ENCODE measurements at places on chromosomes 6 and 20.
A peak's percentile ranks its signal among the peaks of the same experiment; 100 is the strongest.

GRCh38 chr6:17865798-17866725 is 121.4 kb downstream of the KIF13A start:
- peak; percentile 98 for DNase-seq

DNA sequence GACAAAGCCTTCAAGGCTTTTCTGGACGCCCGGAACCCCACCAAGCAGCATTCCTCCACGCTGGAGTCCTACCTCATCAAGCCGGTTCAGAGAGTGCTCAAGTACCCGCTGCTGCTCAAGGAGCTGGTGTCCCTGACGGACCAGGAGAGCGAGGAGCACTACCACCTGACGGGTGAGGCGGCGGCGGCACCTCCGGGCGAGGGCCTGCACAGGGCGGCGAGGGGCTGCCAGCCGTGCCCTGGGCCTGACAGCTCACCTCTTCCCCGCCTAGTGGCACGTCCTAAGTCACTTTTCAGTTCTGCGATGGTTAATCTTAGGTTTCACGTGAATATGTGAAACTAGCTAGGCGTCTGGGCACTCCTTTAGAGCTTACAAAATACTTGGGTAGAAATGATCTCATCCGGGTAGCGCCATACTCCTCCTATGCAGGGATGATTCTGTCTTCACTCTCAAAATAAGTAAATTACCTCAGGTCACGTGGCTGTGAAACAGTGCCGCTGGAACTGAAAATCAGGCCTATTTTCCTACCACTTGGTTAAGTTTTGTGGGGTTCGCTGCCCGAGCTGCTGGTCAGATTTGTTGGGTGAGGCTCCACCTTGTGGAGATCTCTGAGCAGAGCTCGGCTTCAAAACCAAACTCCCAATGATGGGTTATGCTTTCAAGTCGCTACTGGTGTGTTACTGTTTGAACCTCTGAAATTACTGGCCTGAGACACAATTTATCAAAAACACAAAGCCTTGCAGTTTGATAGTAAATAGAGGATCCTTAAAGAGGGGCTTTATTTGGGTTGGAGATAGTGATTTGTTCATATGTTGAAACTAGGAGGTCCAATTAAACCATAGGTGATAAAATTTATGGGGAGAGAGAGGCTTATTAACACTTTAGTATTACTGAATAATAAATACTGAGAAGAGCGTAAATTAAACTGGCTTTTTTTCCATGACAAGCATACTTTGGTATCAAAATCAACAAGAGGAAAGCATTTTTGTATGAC is 15.5 kb upstream of the CLDN20 start:
- peak; percentile 79 for DNase-seq

DNA sequence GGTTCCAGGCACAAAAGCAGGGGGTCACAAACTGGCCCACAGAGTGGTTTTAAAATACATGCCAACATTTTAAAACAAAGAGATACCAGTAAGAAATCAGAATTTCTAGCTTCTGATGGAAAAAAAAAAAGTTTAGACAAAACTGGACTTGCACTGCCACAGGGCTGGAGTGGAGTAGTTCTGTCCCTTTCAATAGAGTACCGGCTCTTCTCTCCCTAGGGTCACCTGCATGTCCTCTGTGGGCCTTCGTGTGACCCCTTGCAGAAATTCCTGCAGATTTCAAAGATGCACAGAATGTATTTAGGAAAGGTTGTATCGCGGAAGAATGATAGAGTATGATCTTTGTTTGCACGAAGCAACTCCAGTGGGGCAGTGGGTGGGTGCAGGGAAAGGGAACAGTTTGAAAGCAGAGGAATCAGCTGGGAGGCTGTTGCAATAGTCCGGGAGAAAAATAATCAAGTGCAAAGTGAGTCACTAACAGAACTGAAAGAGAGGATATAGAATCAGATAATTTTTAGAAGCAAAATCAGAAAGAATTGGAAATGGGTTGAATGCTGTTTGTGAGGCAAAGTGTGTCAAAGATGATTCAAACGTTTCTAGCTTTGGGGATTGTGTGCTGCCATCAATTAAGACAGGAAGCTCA is 97.3 kb upstream of the STXBP5 start:
- DNase-seq: peak; percentile 30

- DNase-seq: peak; percentile 11
These were observed 927 bp upstream of the MANEA start for GRCh38 chr6:95576218-95576997.

- no peak for DNase-seq
These were observed 11.3 kb downstream of the CST7 start for GRCh38 chr20:24960302-24960801.

DNA sequence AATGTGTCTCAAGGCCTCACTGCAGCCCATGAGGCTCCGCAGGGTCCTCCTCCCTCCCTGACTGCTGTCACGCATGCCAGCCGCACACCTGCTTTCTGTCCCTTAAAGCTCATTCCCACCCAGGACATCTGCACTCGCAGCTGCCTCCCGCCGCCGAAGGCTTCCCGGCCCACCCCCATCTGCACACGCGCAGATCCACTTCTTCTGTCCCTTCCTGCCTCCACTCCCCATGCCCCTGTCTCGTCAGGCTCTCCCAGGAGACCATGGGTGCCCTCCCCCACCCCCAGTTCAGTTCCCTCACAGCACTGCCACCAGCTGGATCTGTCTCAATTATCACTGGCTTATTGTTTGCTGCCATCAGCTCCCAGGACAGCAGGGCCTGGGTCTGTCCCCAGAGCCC is 63.0 kb downstream of the RIPOR3 start:
- DNase-seq: no peak

GRCh38 chr20:24438331-24438730 is 31.1 kb upstream of the SYNDIG1 start:
- no peak for DNase-seq

DNA sequence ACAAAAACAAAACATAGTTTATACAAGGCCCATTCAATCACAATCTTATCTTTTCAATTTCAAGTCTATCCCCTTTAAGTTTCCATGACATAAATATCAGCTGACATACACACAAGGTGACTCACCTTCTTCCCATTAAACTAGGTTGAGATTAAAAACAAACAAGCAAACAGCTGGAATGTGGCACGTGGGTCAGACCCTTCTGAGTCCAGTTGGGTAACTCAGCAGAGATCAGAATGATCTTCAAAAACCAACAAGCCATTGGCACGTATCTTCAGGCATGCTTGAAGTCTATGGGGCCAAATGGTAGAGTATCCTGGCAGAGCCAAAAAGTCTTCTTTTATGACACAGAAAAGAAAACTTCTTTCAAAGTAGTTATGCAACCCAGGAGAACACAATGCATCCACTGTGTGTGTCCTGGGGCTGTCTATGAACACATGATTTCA is 603.5 kb upstream of the CITED2 start:
- peak; percentile 80 for DNase-seq

DNA sequence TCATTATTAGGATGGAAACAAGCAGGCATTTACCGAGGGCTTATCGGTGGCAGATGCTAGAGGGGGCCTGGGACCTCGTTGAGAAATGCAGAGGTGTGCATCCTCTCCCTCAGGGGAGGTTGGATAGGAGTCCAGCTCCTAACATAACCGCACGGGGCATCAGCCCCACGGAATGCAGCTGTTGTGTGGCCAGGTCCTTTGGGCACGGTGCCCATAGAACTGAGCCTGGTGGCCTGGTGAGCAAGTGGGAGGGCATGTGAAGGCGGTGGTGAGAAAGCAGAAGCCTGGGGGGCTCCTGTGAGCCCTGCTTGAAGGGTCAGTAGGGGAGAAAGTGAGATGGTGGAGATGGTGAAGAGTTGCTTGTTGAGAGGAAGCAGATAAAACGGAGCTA is 143.7 kb downstream of the CDH26 start:
- DNase-seq: no peak

GRCh38 chr6:40825102-40825501 is 213.9 kb downstream of the UNC5CL start:
- DNase-seq: no peak

GRCh38 chr20:62791301-62792181 is 4.7 kb upstream of the MRGBP start:
- peak; percentile 92 for DNase-seq

DNA sequence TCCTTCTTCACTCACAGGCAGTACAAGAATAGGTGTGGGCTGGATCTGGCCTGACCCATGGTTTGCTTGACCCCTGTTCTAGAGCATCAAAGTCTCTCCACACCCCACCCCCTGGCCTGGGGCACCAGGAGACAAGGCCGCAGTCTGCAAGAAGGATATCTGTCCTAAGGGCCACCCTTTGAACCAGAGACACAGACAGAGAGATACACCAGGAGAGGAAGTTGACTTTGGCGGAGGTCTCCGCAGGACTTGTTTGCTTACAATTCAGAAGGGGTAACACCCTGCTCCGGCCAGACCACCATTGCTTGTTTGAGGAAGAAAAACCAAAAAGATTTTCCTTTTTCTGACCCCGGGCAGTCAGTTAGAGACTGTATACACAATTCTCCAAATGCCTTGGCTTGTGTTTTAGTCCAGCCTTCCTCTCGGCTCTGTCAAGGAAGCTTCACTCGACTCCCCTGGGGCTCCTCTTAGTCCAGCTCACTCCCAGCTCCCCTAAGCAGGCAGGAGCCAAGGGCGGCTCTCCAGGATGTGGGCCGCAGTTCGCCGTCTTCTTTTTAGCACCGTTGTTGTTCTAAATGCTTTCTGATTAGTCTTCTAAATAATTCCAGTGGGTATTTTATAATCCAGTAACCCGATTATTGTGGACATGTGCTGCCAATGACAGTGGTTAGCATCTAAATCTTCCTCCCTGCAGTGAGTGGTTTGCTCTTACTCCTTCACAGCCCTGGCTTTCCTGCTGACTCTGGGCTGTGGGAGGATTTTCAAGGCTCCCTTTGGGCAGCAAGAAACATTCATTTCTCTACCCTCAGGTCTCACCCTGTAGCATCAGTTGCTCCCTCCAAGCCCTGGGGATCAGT is 58.6 kb upstream of the MRPS10 start:
- DNase-seq: no peak

GRCh38 chr6:16969699-16970655 is 131.9 kb upstream of the STMND1 start:
- DNase-seq: no peak

DNA sequence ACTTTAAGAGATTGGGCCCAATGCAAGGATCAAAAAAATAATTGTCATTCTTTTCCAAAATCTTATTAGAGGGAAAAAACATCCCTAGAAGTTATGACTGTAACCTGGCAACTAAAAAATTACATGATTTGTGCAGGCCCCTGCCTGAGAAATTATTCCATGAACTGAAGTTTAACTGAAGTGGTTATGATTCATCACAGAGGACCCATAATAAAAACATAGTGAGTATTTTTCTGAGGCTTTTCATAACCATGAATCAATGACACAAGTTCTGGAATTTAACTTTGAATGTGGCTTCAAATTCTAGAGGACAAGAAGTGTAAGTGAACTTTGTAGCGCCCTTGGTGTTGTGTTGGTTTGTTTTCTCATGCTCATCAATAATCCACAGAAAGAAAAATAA is 31.1 kb upstream of the CARMIL1 start:
- peak; percentile 76 for DNase-seq

- DNase-seq: no peak
These were observed 19.0 kb upstream of the AFDN start for GRCh38 chr6:167807756-167808155.

DNA sequence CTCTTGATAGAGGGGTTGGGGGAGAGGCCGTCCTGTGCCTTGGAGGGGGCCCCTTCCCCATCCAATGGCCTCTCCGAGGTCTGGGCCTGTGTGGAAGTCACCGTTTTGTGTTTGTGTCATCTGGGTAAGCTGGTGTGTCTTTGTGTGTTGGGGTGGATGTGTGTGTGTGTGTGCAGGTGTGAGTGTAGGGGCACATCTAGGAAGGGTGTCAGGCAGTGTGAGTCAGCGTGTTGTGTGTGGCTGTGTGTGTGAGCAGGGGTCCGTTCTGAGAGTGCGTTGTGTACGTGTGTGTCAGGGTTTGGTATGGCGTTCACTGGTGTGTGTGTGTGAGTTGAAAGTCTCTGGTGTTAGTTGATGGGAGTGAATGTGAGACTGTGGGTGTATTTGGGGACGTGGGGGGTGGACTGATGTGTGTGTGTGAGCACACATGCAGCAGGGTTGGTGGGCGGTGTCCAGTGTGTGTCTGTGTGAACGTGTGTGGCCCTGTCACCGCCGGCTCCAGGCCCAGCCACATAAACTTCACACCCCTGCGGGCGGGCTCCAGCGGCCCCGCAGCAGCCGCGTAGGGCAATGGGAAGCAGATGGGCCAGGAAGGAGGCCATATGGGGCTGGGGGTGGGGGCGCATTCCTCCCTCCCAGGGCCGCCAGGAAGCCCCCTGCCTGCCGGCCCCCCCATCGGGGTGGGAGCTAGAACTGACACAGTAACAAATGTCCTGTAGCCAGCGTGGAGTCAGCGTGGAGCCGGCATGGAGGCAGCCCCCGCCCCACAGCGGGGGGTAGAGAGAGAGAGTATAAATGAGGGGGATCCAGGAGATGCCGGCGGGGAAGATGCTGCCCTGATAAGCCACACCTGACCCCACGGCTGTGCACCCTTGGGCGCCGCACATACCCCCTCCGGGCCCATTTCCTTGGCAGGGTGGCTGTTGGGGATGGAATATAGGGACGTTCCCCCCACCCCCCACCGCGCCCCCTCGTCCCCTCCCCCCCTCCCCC is 32.1 kb downstream of the SNAI1 start:
- DNase-seq: no peak

GRCh38 chr20:53170196-53170595 is 198.0 kb downstream of the TSHZ2 start:
- DNase-seq: no peak

- DNase-seq: no peak
These were observed 580.4 kb downstream of the EYS start for GRCh38 chr6:65126667-65127066.

GRCh38 chr6:123089226-123089625 is 93.2 kb downstream of the CLVS2 start:
- DNase-seq: no peak

- peak; percentile 44 for DNase-seq
These were observed 2.6 kb downstream of the TAGAP start for GRCh38 chr6:159042003-159042825.

- DNase-seq: no peak
These were observed 288.7 kb upstream of the PRDM1 start for GRCh38 chr6:105797286-105797979.

- peak; percentile 73 for DNase-seq
These were observed 25.6 kb upstream of the PREP start for GRCh38 chr6:105428342-105428957.

DNA sequence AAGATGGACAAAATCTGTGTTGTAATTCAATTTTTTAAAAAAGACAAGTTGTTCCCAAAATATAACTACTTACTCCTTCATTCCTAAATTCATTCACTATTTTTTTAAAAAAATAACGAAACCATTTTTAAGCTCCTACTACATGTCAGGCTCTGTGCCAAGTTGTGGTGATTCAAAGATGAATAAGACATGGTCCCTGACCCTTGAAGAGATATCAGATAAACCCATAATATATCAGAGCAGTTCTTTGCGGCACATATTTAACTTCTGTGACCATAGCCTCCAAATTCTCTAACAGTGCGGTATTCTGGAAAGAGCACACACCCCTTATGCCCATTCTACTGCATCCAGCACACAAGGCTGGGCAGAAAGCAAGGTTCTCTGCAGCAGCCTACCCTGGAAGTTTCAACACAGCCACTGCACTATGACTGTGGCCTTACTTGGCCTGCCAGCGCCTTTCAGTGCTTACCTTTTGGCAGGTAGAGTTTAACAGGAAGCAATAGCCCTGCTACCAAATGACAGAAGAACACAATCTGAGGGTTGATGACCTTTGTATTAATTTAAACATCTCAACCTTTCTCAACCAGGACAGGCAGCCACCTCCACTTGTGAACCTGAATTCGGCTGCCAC is 406.5 kb downstream of the BTBD9 start:
- DNase-seq: peak; percentile 70
